ENCODE measurements at places on chromosomes 5 and 9. TPM values are rescaled to one million over a fixed set of nuclear protein-coding genes. Genes with fewer than 3 reads are reported as not detected.

Gene ZFP37
- total RNA-seq, result 7.8 TPM

Gene SH3GLB2
- total RNA-seq, result 154 TPM

Gene PCDHGA7
- 2.3 TPM for total RNA-seq

Gene TPPP
- 0.10 TPM for total RNA-seq

Gene PROB1
- 59.5 TPM for total RNA-seq

Gene PIP5K1B
- total RNA-seq, result 0.21 TPM

Gene MARVELD2
- not detected for total RNA-seq

Gene CCDC180
- total RNA-seq, result not detected

Gene ENTREP1
- total RNA-seq, result 3.7 TPM

Gene SLC36A2
- total RNA-seq, result not detected

Gene DNAI1
- 0.13 TPM for total RNA-seq

Gene OR1L6
- not detected for total RNA-seq

DNA sequence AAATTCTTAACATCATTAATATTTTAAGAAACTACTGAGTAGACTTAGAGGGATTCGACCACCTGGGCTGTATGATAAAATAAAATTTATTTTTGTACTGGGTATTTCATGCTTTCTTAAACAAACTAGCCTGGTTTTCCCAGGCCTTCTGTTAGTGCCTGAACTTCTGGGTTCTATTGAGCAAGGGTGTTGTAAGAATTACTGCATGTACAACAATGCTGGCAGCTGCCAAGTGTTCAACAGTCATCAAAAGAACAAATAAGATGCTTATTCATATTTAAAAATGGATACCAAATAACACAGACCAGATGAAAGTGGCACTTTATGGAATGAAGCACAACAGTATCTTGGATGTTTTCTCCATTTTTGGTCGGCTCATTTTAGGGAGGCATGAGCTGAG, 123.2 kb upstream of the FBXL7 start:
- no peak for DNase-seq

DNA sequence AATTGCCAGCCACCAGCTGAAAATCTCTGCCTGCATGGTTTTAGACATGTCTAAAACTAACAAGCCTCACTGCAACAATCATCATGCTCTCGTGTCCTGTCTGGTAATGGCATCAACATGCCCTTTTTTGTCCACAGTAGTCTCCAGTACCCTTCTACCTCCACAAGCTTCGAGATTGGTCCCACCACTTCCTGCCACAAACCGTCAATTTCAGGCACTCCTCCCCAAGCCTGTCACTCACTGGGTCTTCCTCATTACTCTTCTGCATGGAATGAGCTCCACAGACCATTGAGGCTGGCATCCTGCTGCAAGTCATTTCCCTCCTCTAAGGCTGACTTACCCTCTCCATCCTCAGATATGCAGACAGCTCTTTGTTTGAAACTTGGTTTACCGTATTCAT, 9.0 kb downstream of the LPAR1 start:
- DNase-seq, result no peak

GRCh38 chr5:109688630-109688969, 1.1 kb upstream of the MAN2A1 start:
- DNase-seq, result no peak

- peak; percentile 38 for DNase-seq
Measured at GRCh38 chr5:107869438-107870115, 198.8 kb upstream of the EFNA5 start.

GRCh38 chr5:516980-517379, 7.3 kb downstream of the SLC9A3 start:
- DNase-seq, result no peak

DNA sequence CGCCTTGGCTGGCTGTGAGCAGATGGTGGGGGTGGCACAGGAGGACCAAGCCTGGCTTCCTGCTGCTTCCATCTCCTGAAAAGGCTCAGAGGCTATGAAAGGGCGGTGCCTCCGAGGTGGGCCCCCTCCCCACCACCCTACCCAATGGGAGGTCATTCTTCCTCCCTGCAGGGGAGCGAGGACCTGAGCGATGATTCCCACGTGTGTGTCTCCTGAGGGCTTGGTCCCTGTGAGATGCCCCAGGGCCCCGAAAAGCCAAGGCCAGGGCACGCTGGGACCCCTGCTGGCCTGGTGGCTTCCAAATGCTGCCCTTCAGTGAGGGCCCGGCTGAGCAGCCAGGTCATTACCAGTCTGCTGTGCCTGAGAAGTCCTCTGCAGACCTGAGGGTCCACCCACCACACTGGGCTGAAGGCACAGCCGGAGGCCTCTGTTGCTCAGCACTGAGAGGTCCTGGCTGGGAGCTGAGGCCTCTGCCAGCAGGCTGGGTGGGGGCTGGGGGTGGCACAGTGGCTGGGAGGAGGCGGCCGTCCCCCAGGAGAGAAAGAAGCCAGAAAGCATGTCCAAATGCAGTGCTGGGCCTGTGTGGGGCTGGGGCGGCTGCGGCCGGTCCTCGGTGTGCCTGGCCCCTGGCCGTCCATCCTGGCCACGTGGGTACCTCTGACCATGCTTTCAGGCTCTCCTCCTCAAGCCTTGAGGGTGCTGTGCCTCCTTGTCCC, 14.0 kb upstream of the SLC6A19 start:
- DNase-seq, result no peak

DNA sequence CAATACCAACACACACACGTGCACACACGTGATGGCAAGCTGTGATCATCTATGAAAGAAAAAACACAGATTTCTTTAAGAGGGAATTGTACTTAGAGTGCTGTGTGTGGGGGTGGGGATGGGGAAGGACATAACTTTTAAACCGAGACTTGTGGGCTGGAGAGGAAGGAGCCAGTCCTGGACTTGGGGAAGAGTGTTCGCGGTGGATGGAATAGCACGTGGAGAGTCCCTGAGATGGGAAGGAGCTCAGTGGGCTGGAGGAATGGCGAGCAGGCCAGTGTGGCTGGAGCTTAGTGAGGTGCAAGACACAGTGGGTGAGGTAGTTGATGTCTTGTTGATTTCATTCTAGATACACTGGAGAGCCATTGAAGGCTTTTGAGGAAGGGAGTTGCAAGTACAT, 78.5 kb downstream of the RGS3 start:
- DNase-seq, result no peak

GRCh38 chr9:128092199-128092977, 24.4 kb downstream of the SLC25A25 start:
- DNase-seq, result no peak

DNA sequence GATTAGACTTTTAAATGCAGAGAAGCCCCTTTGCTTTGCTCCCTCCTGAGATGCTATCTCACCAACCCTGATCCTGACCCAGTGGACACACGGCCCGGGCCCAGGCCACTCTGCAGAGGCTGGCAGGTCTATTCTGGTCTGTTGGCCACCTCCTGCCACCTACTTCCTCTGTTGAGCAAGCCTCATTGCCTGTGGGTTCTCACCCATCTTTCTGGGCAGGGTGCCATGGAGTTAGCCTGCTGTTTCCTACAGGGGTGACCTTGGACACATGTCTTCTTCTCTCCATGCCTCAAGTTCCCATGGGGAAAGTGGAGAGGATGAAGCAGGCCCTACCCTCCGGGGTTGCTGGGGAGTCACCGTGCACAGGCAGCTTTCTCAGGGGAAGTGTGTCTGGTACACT, 266.2 kb upstream of the IRX1 start:
- DNase-seq, result no peak

- no peak for DNase-seq
Measured at GRCh38 chr5:16549491-16550206, 67.1 kb downstream of the RETREG1 start.

DNA sequence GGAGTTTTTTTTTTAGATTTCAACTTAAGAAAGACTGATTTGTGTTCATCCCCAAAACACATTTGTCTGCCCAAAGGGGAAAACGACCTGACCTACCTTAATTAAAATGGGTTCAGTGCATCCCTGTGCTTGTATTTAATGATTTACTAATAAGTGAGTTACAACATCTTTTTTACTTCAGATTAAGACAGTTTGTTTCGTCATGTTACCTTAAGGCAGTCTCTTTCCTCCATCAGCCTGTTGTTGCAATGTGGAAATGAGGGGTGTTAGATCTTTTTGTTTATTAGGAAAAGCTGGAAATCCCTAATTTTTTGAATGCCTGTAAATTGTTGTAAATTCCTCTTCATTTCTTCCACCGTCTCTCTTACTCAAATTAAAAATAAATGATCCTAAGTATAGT, 177.5 kb downstream of the GDNF start:
- DNase-seq, result no peak

GRCh38 chr5:102823441-102823874, 68.4 kb downstream of the PAM start:
- DNase-seq, result peak; percentile 82

DNA sequence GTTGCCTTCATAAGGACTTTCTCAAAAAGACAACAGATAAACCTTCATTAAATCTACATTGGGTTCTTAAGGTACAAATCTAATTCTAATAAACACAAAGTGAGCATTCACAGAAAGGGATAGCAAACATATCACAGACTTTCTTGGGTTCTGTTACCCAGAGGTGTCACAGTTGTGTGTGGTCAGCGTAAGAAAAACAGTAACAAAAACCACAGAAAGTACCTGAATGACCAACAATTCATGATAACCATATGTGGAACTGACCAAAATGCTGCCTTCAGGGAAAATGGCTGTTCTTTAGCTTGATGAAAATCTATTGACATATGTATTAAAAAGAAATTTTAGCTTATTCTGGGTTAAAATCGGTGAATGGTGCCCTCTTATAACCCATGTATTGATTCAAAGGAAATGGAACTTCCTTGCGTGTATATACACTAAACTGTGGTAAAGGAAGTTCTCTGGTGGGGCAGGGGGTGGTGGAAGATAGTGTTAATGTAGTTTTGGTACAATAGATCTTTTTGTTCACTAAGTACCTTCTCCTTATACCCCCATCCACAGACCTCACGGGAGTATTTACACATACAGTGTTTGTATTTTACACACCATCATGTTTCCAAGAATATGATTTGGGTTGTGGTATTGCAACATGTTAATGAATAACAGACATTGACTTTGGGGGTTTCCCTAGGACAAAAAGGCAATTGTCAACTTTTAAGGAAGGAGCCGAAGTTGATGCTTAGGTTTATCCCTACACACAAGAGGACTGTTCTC, 152.5 kb downstream of the APBA1 start:
- DNase-seq, result no peak

DNA sequence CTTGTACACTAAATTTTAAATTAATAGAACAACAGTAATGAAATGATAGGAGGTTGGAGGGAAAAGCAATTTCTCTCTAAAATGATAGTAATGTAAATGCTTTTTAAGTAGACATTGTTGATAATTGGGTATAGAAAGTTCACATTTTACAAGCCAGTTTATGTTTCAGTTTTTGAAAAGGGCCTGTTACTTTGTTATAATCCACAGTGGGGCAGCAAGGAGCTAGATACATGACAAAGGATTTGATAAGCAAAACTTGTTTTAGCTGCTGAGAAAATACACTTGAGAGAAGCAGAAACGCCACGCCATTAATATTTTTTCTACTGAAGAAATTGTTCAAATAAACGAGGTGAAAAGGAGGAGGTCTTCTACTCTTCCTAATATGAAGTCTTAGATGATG, 30.2 kb downstream of the SREK1 start:
- DNase-seq, result peak; percentile 32

DNA sequence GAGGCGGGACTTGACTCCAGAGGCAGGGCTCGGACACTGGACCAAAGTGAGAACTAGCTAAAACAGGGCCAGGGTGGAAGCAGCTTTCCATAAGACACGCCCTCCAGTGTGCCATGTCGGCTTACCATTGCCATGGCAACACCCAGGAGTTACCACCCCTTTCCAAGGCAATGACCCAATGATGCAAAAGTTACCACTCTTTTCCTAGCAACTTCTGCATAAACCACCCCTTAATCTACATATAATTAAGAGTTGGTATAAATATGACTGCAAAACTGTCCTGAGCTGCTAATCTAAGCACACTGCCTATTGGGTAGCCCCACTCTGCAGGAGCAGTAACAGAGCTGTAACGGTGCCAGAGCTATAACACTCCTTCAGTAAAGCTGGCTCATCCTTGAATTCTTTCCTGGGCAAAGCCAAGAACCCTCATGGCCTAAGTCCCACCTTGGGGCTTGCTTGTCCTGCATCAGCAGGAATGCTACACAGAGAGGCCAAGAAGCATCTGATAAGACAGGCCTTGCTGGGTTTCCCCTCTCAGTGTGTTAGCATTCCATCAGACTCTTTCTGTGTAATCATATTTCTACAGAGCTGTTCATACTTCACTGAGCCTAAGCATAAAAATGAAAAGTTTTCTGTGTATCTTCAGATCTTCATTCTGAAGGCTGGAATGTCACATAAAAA, 262.7 kb upstream of the KLF9 start:
- DNase-seq, result no peak

- no peak for DNase-seq
Measured at GRCh38 chr5:36770125-36770524, 106.4 kb upstream of the NIPBL start.

DNA sequence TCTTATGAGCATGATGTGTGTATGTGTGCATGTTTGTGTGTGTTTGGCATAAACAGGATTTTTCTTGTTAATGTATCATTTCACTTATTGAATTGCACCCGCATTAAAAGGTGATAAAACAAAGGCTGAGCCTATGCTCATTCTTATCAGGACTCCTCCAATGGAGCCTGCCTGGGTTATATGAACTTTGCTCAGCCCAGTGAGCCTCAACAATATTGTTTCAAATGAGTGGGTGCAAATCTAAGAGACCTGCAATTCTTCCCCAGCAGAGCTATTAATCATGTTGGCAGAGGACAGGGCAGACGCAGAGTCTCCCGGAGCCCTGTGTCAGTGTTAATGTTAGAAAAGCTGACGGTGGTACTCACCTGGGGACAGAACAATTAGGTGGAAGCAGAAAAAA, 71.6 kb downstream of the SH3RF2 start:
- no peak for DNase-seq

- DNase-seq, result no peak
Measured at GRCh38 chr5:76694317-76694716, 21.6 kb upstream of the F2R start.

DNA sequence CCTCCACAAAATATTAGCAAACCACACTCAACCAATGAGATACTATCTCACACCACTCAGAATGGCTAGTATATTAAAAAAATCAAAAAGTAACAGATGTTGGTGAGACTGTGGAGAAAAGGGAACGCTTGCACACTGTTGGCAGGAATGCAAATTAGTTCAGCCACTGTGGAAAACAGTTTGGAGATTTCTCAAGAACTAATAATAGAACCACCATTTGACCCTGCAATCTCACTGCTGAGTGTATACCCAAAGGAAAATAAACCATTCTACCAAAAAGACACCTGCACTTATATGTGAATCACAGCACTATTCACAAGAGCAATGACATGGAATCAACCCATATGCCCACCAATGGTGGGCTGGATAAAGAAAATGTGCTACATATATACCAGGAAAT, 393.5 kb downstream of the PDE4D start:
- DNase-seq, result no peak

DNA sequence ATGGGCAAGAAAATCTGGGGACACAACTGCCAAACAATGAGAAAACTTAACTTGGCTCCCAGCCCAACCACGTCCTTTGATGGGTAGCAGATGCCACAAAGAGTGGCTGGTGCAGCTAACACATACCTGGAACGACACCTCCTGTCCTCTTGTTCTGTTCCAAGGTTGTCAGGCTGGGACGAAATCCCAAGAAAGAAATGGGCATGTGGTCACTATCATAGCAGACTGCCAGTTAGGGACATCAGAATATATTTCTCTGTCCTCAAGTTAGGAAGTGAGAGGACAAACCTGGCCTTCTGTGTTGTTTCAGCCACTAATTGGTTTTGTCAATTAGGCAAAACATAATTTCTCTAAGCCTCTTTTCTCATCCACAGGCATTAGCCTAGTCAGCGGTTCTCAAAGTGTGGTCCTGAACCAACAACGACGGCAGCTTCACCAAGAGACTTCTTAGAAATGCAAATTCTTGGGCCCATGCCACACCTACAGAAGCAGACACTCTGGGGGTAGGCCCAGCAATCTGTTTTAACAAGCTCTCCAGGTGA, 63.4 kb downstream of the RAPGEF1 start:
- no peak for DNase-seq

GRCh38 chr9:15268317-15268716, 38.7 kb downstream of the TTC39B start:
- DNase-seq, result no peak

Data from myocyte (in vitro differentiated cells).